CD4-positive, alpha-beta T cell treated with Interleukin-4 for 4 hours (primary cell): ENCODE measurements at places on chromosomes 6 and 20.
A peak's percentile ranks its signal among the peaks of the same experiment; 100 is the strongest.

DNA sequence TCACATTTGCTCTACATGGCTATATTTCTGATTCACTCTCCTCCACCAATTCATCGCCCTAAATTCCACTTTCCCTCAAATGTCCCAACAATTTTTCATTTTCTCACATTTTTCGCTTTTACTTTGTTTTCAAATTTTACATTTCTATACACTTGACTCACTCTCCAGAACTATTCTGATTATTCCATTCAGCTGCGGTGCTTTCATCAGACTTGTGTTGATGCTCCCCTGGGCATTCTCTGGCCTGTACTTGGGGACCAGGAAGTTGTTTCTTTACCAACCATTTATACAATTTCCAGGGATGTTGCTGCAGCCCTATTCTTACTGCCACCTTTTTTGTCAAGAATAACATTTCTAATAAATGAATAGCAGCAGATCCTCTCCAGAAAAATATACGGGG is 444.8 kb downstream of the MAFB start:
- DNase-seq = no peak

DNA sequence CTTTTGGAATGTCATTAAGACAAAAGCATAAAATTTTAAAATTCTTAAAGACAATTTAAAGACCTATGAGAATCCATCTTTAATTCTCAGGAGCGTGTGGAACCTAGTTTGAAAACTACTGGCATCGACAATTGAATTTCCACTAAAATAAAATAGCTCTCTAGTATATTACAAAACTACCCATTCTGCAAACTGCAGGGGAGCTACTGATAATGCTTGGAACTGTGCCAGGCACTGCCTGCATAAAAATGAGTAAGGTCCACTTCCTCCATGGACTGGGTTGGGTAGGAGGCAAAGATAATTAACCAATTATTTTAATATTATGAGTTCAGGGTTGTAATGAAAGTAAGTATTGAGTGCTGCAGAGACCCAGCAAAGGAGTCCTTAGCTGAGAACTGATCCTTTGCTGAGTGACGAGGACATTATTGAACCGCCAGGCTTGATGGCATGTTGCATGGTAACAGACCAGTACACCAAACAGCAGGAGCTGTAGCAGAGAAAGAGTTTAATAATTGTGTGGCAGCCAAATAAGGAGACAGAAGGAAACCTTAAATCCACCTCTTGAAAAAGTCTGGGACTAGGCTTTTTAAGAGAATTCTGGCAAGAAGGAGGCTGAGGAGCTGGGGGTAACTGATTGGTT is 261.3 kb downstream of the ESR1 start:
- DNase-seq = no peak

DNA sequence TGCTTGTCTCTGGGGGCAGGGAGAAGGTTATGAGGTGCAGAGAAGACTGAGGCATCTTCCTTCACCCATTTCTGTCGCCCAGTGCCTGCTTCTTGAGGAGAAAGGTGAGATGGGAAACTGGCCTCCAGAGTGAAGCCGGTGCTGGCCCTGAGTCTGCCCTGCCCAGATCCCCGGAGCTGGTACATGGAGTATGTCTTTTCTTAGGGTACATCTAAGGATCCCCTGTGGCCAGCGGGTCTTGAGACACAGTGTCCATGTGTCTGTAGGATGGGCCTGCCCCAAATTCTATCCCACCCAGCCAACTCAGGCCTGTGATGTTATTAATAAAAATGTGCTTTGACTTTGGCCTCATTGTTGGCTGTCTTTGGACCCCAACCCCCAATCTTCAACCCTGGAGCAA is 8.8 kb upstream of the BAK1 start:
- no peak for DNase-seq

DNA sequence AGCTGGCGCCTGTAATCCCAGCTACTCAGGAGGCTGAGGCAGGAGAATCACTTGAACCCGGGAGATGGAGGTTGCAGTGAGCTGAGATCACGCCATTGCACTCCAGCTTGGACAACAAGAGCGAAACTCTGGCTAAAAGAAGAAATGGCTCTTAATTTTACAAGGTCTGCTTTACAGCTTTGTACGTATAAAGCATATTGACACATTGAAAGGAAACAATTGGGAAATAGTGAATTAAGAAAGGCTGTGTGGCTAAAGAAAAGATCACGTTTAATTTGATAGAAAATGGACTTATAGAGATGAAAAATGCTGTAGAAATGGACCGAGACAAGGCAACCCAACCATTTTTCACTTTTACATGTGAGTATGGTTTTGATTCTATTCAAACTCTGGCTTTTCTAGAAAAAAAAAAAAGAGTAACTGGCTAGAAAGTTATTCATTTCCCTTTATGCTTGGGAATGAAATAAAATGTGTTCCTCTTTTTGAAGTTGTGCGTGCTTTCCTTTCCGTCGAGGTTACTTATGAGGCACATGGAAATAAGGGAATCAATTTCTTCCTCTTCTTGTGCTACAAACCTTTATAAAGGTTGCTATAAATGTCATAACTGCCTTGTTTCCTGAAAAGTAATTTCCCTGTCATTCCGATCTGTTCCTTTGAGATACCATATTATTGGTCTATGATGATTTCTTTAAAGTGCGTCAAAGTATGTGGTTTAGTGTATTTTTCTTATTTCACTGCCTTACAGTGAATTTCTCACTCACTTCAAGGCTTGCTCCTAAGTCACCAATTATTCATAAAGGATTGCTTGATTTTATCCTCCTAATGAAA is 29.4 kb downstream of the PFDN4 start:
- DNase-seq = no peak

- DNase-seq = no peak
These were observed 3.0 kb upstream of the C20orf204 start for GRCh38 chr20:64032706-64033624.

GRCh38 chr20:4318891-4319290 is 303.5 kb upstream of the RNF24 start:
- DNase-seq = no peak

GRCh38 chr20:50455656-50456451 is 54.3 kb upstream of the PTPN1 start:
- DNase-seq = no peak

DNA sequence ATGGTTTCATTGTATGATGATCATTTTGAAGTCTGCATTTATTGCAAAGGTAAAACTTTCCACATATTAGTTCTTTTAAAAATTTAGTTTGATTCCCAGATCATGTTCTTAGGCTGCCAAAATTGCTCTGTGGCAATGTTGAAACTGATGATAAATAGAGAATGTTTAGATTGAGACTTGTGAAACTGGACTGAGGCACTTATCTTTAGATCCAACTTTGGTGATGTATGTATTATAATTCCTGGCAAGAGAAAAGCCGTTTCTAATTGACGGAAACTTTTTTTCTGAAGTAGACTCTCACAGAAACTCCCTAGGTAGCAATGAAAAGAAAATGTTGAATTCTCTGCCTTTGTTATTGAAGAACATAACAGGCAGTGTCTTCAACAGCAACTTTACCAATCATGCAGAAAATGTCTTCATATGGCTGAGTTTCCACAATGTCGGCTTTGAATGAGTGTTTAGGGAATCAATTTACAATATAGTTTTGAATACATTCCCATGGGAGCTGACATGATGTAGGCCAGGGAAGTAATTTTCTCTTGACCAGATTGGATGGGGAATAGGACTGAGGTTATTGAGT is 456.2 kb downstream of the CD109 start:
- DNase-seq = no peak

- DNase-seq = no peak
These were observed 995.3 kb upstream of the FLRT3 start for GRCh38 chr20:15332711-15333160.

DNA sequence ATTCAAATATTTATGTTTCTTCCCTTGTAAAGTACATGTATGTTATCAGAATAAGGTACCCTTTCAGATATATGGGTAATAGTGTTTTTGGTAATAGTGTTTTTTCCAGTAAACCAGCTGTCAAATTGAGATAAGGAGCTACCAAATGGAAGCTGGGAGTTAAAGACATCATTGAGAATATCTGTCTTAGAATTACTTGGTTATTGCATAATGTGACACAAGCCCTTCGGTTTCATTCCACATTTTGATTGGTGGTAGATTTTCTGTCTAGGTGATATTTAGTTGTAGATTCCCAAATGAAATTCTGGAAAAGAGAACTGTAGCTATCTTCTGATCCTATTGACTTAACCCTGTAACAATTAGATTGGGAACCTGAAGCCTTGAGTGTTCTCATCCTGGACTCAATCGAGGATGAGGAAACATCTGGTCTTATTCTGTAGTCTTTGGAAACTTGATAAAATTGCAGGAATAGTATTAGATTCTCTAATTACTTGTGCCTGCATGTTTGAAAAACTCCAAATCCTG is 75.1 kb upstream of the SYNJ2 start:
- DNase-seq = no peak

GRCh38 chr6:93017213-93017612 is 402.1 kb downstream of the EPHA7 start:
- DNase-seq = no peak

DNA sequence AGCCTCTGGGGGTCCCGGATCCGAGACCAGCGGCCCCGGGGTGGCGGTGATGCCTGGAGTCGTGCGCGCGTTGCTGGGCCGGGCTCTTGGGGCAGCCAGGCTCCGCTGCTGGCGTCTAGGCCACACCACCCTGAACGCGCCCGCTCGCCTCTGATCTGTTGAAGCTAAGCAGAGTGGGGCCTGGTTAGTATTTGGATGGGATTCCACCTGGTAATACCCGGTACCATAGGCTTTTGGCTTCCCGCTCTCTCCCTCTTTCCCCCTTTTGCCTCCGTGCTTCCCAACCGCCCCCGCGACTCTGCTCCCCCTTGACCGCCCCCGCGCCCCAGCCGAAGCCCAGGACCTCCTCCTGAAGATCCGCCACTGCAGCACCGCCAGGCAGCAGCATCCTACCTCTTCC is 1383.5 kb upstream of the DEFB115 start:
- no peak for DNase-seq

DNA sequence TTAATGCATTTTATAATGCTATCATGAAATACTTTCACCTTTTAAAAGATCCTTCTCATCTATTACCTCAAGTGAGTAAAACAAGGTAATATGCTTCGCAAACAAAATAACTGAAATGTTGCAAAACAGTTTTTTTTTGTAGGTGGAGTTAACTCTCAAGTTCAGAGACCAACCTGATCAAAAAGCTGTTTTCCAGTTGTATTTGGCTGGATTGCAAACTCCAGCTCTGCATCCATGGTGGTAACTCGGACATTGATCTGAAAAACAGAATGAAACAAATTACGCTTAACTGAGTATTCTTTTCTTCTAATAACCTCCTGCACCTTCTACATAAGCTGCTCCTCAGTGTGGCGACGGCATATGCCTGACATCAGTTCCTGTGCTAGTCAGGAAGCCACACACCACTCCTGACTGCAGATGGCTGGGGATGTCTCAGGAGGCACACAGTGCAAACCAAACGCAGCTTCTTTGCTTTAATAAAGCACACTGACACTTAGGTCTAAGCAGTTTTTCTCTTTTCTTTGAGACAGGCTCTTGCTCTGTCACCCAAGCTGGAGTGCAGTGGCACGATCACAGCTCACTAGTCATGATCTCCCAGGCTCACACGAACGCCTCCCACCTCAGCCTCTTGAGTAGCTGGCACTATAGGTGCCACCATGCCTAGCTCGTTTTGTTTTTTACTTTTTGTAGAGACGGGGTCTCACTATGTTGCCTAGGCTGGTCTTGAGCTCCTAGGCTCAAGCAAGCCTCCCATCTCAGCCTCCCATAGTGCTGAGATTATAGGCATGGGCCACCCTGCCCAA is 29.9 kb downstream of the EZR start:
- DNase-seq = peak; percentile 62

DNA sequence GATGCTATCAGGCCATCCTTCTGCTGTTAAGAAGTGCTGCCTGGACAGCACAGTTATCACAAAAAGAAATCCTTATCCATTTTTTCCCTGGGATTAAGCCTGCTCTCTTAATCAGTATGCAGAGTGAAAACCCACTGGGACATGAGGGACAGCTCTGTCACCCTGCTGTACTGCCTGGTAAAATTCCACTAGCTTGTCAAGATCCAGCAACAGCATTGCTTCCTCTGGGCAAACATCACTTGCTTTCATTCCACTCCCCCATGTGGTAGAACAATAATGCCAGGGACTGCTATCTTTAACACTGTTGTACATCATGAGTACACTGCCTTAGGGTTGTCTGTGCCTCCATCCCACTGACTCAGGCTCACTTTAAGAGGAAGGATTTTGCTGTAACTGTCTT is 331.3 kb downstream of the KIF16B start:
- DNase-seq = no peak

GRCh38 chr6:67591910-67592309 is 1043.2 kb upstream of the ADGRB3 start:
- DNase-seq = no peak

- no peak for DNase-seq
These were observed 26.9 kb downstream of the RRAGD start for GRCh38 chr6:89385156-89385667.

DNA sequence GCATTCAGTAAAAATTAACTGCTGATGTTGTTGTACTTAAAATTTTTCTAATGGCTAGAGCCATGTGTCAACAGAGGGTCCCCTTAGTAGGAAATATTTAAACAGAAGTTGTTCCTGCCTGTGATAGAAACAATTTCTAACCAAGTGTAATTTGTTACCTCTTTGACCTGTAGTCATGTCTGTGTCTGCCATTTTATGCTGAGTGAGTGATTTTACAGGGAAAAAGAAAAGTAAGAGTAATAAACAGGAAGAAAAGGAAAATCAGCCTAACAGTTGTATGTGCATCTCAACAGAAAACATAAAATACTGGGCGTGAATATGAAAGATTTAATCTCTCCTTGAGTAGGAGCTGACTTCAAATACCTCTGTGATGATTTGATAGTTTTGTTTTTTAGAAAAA is 172.0 kb downstream of the FARS2 start:
- DNase-seq = no peak

- DNase-seq = peak; percentile 84
These were observed at the start of gene ACTL10 for GRCh38 chr20:33666293-33667244. Gene ACTL10, plus strand, starts transcription at chr20:33666943. Its CDS starts 555 bp downstream, at chr20:33667498.

DNA sequence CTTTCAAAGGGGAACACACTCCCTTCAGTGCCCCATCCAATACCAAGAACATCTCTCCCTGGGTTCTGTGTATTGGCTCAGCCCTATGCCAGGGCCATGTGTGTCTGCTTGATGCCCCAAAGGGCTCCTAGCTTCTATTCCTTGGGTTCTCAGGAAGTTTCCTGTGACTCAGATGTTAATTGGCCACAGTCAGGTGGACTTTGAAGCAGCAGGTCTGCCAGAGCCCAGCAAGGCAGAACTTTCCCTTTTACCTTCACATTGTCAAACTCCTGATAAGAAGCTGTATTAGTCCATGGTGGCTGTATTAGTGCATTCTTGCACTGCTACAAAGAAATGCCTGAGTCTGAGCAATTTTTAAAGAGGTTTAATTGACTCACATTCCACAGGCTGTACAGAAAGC is 116.0 kb upstream of the PTPRT start:
- DNase-seq = no peak

DNA sequence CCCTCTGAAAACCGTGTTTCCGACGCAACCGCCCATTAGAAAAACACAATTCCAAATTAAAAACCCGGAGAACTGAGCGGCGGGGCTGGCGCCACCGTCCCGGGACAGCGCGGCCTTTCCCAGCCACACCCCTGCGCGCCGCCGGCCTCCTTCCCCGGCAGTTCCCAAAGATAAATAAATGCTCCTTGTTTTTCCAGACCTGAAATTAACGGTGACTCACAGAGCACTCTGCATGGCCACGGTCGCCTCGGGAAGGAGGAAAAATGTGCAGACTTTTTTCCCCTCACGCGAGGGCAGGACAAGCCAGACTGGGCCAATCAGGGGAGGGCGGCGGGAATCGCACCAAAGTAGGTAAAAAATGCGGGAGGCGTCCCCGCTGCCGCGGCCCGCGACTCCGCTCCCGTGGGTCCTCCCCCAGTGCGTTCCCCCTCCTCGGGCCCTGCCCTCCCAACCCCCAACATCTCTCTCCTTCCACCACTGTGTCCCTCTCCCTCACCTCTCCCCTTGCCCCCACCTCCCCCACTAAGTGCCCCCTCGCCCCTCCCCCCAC is 828 bp upstream of the DSTN start:
- DNase-seq = no peak
